ENCODE measurements at places on chromosomes 2 and 18. TPM values are rescaled to one million over a fixed set of nuclear protein-coding genes. Genes with fewer than 3 reads are reported as not detected.

DNA sequence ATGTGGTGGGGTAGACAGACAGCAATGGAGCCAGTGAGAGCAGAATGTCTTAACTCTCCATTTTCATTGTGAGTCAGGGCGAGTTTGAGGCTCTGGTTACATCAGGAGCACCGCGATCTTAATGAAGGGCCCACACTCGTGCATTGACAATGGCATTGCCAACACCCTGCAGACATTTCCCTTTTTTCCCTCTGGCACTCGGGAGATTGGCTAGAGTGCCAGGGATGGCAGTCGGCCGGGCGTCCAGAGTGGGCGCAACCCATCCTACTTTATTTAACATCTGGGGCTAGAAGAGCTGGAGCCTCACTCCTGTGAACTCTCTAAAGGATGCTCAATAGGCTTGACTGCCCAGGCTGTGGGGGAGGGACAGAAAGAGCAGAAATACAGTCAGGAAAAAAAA lies 9.7 kb downstream of the PROKR1 start:
- H3K27me3 ChIP-seq, result no peaks in the 10 kb centered on the region
- H3K36me3 ChIP-seq, result no peaks in the 10 kb centered on the region
- H3K4me1 ChIP-seq, result no peaks in the 10 kb centered on the region
- no peak overlapping the region for H3K4me3 ChIP-seq
- no peak for DNase-seq
- H3K27ac ChIP-seq, result no peak overlapping the region

The TRAF3IP1 gene
- total RNA-seq, result 21.5 TPM

DNA sequence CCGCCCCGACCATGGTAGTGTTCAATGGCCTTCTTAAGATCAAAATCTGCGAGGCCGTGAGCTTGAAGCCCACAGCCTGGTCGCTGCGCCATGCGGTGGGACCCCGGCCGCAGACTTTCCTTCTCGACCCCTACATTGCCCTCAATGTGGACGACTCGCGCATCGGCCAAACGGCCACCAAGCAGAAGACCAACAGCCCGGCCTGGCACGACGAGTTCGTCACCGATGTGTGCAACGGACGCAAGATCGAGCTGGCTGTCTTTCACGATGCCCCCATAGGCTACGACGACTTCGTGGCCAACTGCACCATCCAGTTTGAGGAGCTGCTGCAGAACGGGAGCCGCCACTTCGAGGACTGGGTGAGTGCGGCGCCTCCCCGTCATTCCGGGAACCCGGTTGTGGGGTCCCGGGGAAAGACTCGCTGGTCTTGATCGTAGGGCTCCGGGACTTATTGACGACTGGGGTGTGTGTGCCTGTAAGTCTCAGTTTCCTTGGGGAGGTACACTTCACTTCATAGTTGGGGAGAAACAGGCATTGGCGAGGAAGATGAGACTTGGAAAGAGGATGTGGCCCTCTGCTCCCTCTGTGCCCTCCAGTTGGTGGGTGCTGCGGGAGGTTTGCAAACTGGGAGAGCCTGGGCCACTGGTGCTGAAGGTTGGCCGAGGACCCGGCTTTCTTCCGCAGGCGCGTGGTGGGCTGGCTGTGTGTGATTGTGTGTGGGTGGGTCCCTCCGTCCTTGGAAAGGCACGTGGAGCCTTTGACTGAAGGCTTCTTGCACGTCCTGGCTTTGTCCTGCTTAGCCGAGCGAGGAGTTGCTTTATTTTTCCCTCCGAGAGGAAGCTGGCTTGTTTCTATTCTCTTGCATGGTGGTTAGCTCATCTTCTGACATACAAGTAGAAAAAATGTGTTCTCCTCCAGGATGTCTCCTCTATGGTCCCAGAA lies 886 bp downstream of the PRKCE start:
- H3K36me3 ChIP-seq, result no peaks in the 10 kb centered on the region
- no peak overlapping the region for H3K27ac ChIP-seq
- peak; percentile 83 for DNase-seq
- no peaks in the 10 kb centered on the region for H3K27me3 ChIP-seq

The FSIP2 gene
- total RNA-seq, result 1.3 TPM

DNA sequence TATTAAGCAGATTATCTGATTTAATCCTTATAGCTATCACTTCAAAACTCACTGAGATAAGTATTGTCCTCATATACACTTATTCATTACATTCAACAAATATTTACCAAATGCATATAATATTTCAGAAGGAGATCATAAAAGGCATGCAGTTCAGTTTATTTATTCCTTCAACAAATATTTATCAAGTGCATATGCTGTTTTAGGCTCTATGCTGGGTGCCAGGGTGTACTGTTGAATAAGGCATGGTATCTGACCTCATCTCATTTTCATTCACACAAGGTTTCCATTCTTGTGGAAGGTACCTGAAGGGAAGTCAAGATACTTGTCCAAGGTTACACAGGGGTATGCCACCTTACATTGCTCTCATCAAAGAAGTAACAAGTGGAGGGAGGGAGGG lies 213.0 kb downstream of the INSIG2 start:
- no peaks in the 10 kb centered on the region for H3K4me1 ChIP-seq
- H3K4me3 ChIP-seq, result no peak overlapping the region
- H3K36me3 ChIP-seq, result no peaks in the 10 kb centered on the region
- no peak for DNase-seq

The GPR35 gene
- 2.1 TPM for total RNA-seq

DNA sequence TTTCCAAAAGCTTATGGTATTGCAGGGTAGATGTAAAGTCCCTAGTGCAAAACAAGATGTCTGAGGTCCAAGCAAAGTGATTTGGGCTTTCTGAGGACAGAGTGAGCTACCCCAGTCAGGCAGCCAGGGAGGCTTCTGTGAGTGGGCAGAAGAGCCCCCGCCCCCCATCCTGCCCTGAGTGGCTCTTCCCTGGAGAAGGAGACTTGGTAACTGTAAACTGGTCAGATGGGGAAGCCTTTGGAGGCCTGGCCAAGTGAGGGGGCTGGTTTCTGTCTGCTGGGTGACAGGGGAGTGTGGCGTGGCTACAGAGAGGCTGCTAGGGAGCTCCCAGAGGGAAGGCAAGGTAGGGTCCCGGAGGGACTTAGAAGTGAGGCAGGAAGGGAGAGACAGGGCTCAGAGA lies 181.3 kb upstream of the HAAO start:
- H3K4me1 ChIP-seq, result no peaks in the 10 kb centered on the region
- no peak for DNase-seq
- no peak overlapping the region for H3K27ac ChIP-seq
- H3K4me3 ChIP-seq, result no peak overlapping the region

The LRP2 gene
- total RNA-seq, result not detected

DNA sequence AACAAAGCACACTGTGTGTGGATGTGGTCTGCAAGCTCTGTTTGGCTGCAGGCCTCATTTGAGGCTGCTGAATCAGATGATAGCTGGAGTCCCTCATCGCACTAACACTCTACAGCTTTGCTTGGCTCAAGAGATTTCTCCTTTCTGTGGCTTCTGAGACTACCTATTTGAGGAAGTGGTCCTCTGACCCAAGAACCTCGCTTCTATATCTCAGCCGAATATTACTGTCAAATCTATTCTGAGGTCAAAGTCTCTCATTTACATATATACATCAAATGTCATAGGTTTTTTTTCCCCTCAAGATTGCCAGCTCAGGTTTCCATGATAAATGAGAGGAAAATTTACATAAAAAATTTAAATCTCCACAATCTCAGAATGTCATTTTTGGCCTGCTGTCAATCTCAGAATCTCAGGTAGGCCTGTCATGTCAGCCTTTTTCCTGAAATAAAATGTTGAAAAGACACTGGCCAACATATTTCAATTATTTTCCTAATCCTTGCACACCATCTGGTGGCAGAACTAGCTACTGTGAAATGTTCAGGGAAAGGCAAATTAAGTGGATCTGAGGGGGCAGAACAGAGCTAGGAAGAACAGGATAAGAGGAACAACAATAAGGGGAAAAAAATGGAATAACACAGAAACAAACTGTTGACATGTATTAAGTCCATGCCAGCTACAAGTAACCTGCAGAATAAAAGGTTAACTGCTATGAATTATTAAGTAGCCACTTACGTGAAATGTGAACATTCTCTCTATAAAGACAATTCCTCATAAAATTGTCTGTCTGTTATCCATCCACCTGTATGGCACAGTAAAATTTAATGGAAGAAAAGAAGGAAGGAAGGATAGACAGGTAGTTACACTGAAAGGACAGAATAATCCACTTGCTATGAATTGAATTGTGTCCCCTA lies 39.3 kb downstream of the AP1S3 start:
- no peaks in the 10 kb centered on the region for H3K27me3 ChIP-seq
- no peak for DNase-seq
- H3K36me3 ChIP-seq, result no peaks in the 10 kb centered on the region
- no peaks in the 10 kb centered on the region for H3K4me1 ChIP-seq

The DNER gene
- 0.45 TPM for total RNA-seq

DNA sequence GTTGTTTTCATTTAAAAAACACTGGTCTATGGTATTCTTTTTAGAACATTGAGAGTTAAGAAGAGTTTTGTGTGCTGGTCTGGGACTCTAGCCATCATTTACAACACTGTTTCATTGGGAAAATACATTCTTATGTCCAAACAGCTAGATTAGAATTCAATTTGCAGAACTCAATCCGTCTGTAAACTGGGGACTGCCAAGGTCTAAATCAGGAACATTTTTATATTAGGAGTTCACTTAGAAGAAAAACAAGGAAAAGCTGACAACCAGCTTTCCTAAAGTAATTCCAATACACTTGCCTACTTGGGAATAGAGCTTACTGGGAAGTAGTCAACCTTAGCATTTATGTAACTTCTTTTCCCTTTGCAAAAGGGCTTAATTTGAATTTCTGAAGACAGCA lies 91.5 kb upstream of the RNF152 start:
- no peak overlapping the region for H3K27ac ChIP-seq
- no peaks in the 10 kb centered on the region for H3K27me3 ChIP-seq

GRCh38 chr2:189441709-189442074 lies 418 bp downstream of the WDR75 start:
- no peaks in the 10 kb centered on the region for H3K36me3 ChIP-seq
- H3K27ac ChIP-seq, result peak overlapping the region; percentile 70
- DNase-seq, result no peak
- H3K4me1 ChIP-seq, result peaks cover 10% of the 10 kb centered on the region
- no peaks in the 10 kb centered on the region for H3K27me3 ChIP-seq

DNA sequence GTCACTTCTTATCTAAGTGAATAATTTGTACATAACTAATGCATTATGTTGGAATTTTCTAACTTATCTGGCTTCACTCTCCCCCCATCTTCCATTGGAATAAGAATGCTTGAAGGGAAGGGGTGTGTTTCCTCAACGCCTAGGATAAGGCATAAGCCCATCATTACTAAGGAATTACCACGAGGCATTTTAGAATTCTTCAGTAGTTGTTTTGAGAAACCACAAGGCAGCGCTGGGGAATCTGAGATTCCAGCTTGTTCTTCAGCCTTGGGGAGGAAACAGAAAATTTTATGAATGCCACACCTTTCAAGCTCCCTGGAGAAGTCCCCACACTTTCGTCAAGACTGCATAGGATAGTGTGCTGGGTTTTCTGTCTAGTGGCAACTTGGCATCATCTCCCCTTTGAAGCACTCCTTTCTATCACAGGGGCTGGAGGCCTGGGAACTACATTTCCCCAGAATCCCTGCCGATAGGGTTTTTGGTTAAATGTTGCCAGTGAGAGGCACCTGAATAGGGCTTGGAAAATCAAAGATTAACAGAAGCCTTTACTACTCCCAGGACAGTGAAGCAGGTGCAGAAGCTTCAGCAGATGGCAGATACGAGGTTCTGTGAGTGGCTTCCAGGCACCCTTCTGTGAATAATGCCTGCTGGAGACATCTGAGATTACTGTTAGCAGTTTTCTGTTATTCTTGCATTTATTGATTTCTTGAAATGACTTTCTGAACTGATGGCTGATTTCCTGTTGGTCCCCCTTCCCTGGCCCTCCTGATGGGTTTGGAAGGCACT lies 192.7 kb upstream of the REV1 start:
- no peaks in the 10 kb centered on the region for H3K36me3 ChIP-seq
- H3K27ac ChIP-seq, result no peak overlapping the region
- H3K4me1 ChIP-seq, result peaks cover 2% of the 10 kb centered on the region
- no peaks in the 10 kb centered on the region for H3K27me3 ChIP-seq
- DNase-seq, result no peak

DNA sequence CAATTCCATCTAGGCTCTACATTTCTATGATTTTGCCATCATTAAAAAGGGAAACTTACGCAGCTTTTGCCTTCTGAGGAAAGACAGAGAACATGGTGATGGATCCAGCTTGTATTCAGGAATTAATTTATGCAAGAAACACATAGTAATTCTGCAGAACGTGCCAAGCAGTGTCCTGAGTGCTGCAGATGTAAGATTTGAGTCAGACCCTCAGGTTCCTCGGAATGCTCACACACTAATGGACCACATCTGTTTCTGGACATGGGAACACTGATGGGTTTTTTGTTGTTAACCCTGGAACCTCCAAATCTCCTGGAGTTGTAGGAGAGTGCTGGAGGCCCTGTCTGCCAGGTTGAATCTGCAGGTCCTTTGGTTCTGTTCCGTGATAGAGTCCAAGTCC lies 132.9 kb downstream of the SETBP1 start:
- no peaks in the 10 kb centered on the region for H3K27me3 ChIP-seq
- DNase-seq, result no peak
- no peak overlapping the region for H3K27ac ChIP-seq
- peaks cover 2% of the 10 kb centered on the region for H3K4me1 ChIP-seq

DNA sequence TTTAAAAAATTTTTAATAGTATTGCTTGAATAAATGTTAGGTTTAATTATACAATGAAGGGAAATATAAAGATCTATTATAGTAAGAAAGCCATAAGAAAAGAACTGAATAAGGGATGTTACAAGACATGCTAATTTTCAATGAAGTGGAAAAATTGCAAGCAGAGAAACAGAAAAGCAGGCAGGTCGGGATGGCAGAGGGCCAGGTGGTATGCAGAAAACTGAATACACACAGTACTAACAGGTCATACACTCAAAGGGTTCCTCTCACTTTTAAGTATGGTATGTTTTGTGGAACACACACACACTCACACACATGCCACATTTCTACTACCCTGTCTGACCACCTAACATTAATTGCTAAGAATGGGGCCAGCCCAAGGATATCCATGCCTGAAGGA lies 76.7 kb upstream of the DTNA start:
- no peak for DNase-seq
- H3K27me3 ChIP-seq, result no peaks in the 10 kb centered on the region
- H3K4me1 ChIP-seq, result peaks cover under 1% of the 10 kb centered on the region
- peaks cover 2% of the 10 kb centered on the region for H3K36me3 ChIP-seq

DNA sequence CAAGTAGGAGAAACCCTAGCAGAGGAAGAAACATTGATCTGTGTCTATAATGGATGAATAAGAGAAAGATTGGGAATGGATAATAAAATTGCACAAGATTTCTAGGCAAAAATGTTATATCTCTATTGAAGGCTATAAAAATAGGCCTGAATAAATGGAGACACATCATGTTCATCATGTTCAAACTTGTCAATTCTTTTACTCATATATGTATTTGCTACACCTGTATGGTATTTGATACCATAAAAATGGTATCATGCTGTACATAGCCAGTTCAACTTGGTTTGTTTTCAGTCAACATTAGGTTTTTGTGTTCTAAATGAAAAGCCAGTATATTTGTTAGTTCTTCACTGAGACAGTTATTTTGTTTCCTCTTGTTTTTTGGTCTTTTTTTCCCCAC lies 132.2 kb upstream of the RNF152 start:
- no peak overlapping the region for H3K27ac ChIP-seq
- no peaks in the 10 kb centered on the region for H3K4me1 ChIP-seq
- no peak overlapping the region for H3K4me3 ChIP-seq
- H3K36me3 ChIP-seq, result no peaks in the 10 kb centered on the region
- no peak for DNase-seq

Measured in aorta (tissue), 5 donors.